ENCODE measurements at places on chromosomes 16 and 17. TPM values are rescaled to one million over a fixed set of nuclear protein-coding genes. Genes with fewer than 3 reads are reported as not detected.
A peak's percentile ranks its signal among the peaks of the same experiment; 100 is the strongest.

DNA sequence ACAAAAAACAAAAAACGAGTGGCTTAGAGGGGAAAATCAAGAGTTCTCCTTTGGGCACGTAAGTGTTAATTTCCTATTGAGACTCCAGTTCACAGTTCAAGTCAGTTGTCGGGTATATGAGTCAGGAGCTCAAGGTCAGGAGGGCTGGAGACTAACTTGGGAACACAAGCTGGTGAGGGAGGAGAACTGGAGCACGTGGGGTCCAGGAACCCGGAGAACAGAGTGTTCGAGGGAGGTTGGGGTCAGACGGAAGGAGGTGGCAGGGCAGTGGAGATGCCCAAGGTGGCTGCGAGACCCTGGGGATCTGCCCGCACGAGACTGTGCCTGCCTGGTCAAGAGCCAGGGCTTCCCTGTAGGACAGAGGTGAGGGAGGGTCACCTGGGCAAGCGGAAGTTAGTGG is 12.0 kb downstream of the ALDH3A1 start:
- no peak for DNase-seq

GRCh38 chr17:4241535-4241934 is 22.2 kb downstream of the ANKFY1 start:
- DNase-seq = no peak

TMEM235 gene
- not detected for total RNA-seq

SLC38A8 gene
- total RNA-seq = not detected

- no peak for DNase-seq
Measured at GRCh38 chr16:88459366-88460073, 6.4 kb downstream of the ZFPM1 start.

- no peak for DNase-seq
Measured at GRCh38 chr16:75229172-75230031, 10.6 kb downstream of the CTRB1 start.

- peak; percentile 33 for DNase-seq
Measured at GRCh38 chr16:15765880-15766279, 90.9 kb downstream of the MYH11 start.

DNA sequence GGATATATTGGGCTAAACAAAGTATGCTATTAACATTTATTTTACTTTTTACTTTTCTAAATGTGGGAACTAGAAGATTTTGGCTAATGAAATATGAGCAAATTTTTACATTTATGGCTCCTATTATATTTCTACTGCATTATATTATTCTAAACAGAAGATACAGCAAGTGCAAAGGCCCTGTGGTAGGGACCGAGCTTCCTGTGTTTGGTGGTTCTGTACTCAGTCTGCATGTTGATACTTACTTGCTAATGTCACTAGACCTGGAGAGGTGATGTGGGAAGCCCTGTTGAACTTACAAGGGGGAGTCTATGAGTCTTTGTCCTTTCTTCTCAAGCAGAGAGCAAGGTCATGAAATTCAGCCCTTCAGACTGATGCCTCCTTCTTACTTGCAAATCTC is 10.0 kb upstream of the IRX3 start:
- no peak for DNase-seq
